Trophoblast cell (in vitro differentiated cells and primary cell): ENCODE measurements at places on chromosomes 6 and 20.

GRCh38 chr6:91653895-91654294, 1067.0 kb upstream of the MAP3K7 start:
- H3K36me3 ChIP-seq, result no peaks in the 10 kb centered on the region
- H3K4me1 ChIP-seq, result no peaks in the 10 kb centered on the region
- no peak for DNase-seq
- H3K27me3 ChIP-seq, result no peaks in the 10 kb centered on the region

- no peaks in the 10 kb centered on the region for H3K36me3 ChIP-seq
- H3K4me1 ChIP-seq, result no peaks in the 10 kb centered on the region
- H3K4me3 ChIP-seq, result no peak overlapping the region
Measured at GRCh38 chr6:102986086-102986485, 1592.6 kb downstream of the GRIK2 start.

GRCh38 chr6:40877362-40877761, 161.7 kb downstream of the UNC5CL start:
- H3K27me3 ChIP-seq, result no peaks in the 10 kb centered on the region
- H3K4me3 ChIP-seq, result no peak overlapping the region
- H3K27ac ChIP-seq, result no peak overlapping the region
- no peaks in the 10 kb centered on the region for H3K4me1 ChIP-seq

DNA sequence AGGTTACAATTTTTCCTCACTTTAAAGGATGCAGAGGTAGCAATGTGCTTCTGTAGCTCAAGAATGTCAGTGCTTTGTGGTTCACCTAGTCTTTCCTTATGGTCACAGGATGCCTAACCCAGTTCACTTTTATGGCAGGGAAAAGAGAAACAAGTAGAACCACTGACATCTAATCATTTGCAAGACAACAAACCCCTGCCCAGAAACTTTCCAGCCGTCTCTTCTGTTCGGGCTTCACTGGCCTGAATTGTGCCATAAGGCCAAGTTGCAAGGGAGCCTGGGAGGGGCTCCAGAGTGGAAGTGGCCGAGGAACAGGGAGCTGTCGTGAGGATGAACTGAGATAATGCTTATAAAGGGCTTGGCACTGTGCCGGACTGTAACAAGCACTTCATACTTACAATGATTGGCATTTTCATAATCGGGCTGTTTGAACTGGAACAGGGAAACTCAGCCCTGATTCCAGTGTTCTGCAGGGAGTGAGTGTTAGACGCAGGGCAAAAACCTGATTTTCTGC, 212.6 kb downstream of the BCAS1 start:
- H3K36me3 ChIP-seq, result no peaks in the 10 kb centered on the region
- H3K27ac ChIP-seq, result no peak overlapping the region
- no peaks in the 10 kb centered on the region for H3K27me3 ChIP-seq
- H3K4me3 ChIP-seq, result no peak overlapping the region
- no peaks in the 10 kb centered on the region for H3K4me1 ChIP-seq

DNA sequence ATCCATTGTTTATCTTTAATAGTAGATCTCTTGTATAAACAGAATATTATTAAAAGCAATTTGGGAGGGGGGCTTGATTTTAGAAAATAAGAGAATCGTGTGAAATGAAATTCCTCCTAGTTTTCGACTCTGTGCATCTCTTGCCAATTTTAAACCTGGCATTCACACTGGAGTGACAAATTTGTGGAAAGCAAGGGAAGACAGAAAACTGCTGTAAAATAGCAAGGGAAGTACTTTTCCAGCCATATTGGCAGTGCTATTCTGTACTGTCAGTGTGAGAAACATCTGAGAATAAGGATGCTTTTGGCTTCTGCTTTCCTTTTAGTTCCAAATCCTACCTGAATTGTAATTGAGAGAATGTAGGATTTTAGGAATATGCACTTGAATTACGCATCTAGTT, 40.2 kb downstream of the TOP1 start:
- H3K36me3 ChIP-seq, result peaks cover 10% of the 10 kb centered on the region
- no peak overlapping the region for H3K27ac ChIP-seq
- no peaks in the 10 kb centered on the region for H3K27me3 ChIP-seq
- no peaks in the 10 kb centered on the region for H3K4me1 ChIP-seq
- no peak overlapping the region for H3K4me3 ChIP-seq

DNA sequence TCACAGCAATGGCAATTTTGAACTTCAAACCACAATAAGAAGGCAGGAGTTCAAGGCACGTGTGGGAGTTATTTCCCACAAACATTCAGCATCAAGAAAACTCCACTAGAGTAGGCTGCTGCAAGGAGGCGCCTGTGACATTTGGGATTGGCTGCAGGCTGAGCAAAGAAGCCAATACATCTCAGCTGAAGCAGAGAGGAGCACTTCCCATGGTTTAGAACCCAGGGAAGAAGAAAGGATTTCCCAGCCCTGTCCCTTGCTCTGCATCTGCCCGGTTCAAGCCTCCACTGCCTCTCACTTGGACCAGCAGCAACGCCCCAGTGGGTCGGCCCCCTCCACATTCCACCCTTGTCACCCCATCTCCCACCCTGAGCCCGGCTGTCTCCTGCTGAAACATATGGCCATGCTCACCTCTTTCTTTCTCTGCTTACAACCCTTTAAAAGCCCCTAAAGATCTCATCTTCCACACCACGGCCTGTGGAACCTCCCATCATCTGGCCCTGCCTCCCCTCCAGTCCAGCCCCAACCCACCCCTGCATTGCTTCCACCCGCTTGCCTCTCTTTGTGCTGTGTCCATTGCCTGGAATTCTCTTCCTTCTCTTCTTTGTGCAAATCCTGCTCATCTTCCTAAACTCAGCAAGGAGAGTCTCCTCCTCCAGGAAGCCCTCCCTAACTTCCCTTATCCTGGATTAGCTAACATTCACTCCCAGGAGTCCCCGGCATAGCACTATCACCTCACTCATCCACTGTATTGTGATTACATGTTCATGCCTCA, 128.3 kb downstream of the ANKRD60 start:
- H3K27me3 ChIP-seq, result no peaks in the 10 kb centered on the region
- H3K36me3 ChIP-seq, result no peaks in the 10 kb centered on the region
- H3K4me3 ChIP-seq, result no peak overlapping the region
- peaks cover 4% of the 10 kb centered on the region for H3K4me1 ChIP-seq
- DNase-seq, result no peak

DNA sequence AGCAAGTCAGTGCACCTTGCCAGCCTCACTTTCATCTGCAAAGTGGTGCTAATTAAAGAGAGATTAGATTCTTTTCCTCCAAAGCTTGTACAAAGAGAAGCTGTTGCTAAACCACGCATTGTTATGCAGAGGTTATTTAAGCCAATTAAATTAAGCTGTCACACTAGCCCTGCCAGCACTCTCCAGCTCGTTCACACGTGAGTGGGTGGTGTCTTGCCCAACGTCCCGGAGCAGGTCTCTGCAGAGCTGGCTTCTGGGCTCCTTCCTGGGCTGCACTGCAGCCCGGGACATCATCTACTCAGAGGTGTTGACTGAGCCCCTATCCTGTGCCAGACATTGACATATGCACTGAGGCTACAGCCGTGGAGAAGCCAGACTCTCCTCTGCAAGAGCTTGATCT, 401.6 kb upstream of the SULF2 start:
- H3K36me3 ChIP-seq, result no peaks in the 10 kb centered on the region
- no peak for DNase-seq
- no peaks in the 10 kb centered on the region for H3K27me3 ChIP-seq
- no peak overlapping the region for H3K4me3 ChIP-seq

- H3K36me3 ChIP-seq, result no peaks in the 10 kb centered on the region
- H3K27ac ChIP-seq, result no peak overlapping the region
- H3K27me3 ChIP-seq, result no peaks in the 10 kb centered on the region
- no peak for DNase-seq
- no peaks in the 10 kb centered on the region for H3K4me1 ChIP-seq
Measured at GRCh38 chr6:170255426-170256125, 35.3 kb downstream of the DLL1 start.

GRCh38 chr6:20686142-20686541, 151.9 kb downstream of the CDKAL1 start:
- no peak overlapping the region for H3K4me3 ChIP-seq
- H3K4me1 ChIP-seq, result peaks cover 3% of the 10 kb centered on the region
- no peaks in the 10 kb centered on the region for H3K27me3 ChIP-seq

DNA sequence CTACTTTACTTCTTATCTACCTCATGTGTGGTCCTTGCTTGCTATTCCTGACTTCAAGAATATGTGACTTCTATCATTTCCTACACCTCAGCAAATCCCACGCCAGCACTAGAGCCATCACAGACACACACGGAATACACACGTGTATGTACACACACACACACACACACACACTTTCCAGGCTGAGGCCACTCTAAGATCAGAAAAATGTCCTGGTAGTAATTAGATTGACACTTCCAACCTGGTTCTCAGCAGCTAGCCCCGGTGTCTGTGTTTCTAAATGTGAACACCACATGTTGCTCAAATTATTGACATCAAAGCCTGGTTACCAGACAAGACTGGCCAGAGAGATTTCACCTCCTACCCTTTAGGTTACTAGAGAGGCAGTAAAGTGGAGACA, 54.1 kb upstream of the SASH1 start:
- no peaks in the 10 kb centered on the region for H3K36me3 ChIP-seq
- no peaks in the 10 kb centered on the region for H3K27me3 ChIP-seq
- peak; percentile 87 for DNase-seq

GRCh38 chr6:95935736-95936135, 80.0 kb upstream of the FUT9 start:
- H3K27me3 ChIP-seq, result no peaks in the 10 kb centered on the region
- H3K27ac ChIP-seq, result no peak overlapping the region
- H3K36me3 ChIP-seq, result no peaks in the 10 kb centered on the region
- H3K4me1 ChIP-seq, result no peaks in the 10 kb centered on the region
- H3K4me3 ChIP-seq, result no peak overlapping the region

DNA sequence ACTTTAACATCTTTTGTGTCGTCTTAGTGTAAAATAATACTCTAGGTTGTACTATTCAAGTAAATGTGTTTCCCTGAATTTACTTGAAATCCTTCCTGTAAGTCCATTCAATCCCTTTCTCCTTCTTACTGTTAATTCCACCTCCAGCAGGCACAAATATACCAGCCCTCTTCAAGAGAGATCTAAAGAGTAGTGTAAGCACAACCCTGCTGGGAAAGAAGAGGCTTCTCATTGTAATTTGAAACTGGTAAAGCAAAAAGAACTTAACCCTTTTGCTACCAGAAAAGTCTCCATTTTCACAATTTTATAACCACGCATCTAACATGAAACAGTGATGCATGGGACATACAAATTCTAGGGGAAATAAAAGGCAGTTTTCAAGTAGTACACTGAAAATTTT, at the start of gene BMP5:
Gene BMP5, minus strand, starts transcription at position 191 of the 400 bp plus-strand sequence. CDS start 725 bp downstream, outside the sequence.
- H3K27ac ChIP-seq, result no peak within 1 kb of the TSS
- no peaks in the 10 kb centered on the region for H3K4me1 ChIP-seq
- H3K4me3 ChIP-seq, result no peak within 1 kb of the TSS
- no peaks in the 10 kb centered on the region for H3K36me3 ChIP-seq
- no peak for DNase-seq

GRCh38 chr20:43667341-43668132, 623 bp downstream of the MYBL2 start:
- DNase-seq, result no peak
- H3K27ac ChIP-seq, result no peak overlapping the region
- peaks cover 20% of the 10 kb centered on the region for H3K4me1 ChIP-seq
